ENCODE measurements at places on chromosomes 5 and 9. TPM values are rescaled to one million over a fixed set of nuclear protein-coding genes. Genes with fewer than 3 reads are reported as not detected.

- DNase-seq = peak; percentile 47
These were observed 71.5 kb downstream of the ABCA1 start for GRCh38 chr9:104856413-104856941.

Gene FAM78A
- 0.17 TPM for total RNA-seq

DNA sequence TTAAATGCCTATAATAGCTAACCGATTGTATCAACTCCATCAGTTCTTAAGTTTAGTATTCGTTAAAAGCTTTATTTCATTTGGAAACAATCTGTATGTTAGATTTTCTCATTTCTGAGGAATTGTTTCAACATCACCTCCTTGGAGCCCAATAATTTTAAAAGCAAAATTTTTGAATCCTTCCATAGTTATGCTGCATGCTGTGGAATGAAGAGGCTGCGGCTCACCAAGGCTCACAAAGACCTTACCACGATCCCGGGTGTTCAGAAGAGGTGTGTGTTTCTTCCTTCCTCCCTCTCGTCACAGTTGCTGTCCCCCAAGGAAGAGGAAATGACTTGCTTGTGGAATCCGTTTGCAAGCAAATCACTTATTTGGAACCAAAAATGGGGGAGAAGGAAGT, 143.8 kb downstream of the FGF1 start:
- DNase-seq = no peak

GRCh38 chr9:131407717-131408195, 13.9 kb downstream of the PRRC2B start:
- peak; percentile 45 for DNase-seq

GRCh38 chr5:42397267-42397666, 26.0 kb upstream of the GHR start:
- DNase-seq = no peak

DNA sequence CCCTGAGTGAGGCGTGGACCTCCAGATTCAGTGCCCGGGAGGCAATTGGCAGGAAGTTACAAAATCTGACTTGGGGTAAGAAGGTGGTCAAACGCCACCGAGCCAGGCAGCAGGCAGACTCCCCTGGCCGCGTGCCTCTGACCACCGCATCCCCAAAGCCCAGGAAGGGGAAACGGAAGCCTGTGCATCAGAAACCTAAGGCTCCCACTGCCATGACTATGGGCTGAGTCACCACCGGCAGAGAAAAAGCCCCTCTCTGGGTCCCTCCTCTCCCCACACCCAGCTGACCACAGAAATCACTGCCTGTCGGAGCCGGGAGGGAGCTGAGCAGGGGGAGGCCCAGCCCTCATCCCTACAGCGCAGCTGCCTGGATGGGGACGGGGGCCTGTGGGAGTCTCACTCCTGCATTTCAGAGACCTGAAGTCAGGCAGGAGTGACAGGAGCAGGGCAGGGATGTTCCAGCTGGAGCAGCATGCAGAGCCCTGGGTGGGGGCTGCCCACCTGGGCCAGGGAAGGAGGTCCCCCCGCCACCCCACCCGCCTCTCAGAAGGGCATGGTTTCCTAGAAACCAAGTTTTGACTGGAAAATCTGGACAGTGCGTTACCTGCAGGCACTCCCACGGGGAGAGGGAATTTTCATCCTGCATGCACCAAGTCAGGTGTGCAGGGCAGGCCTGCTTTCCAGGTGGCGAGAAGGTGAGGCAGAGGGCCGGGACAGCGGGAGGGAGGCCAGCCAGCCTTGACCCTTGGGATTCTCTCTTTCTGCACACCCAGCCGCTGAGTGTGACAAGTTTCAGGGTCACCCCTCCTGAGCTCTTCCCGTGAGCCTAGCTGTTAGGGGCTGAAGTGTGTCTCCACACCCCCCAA, 68.2 kb downstream of the LRSAM1 start:
- peak; percentile 94 for DNase-seq

Data from renal cortical epithelial cell (primary cell).